ENCODE measurements at places on chromosomes 4 and X.
A peak's percentile ranks its signal among the peaks of the same experiment; 100 is the strongest.

DNA sequence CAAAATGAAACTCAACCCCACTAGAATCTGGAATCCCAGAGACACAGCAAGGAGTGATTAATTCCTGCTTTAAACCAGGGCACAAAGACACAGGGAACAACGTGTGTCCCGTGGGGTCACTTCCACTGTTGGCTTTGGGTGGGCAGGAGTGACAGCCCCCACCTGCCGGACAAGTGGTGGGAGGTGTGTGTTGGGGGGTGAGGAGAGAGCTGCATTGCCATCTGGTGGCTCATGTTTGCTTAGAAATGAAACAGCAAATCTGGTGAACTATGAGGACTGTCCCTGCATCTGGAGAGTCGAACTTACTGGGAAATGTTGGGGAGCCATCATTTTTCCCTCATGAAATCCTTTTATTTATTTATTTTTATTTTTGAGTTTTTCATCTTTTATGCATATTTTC lies 75.9 kb upstream of the AFAP1 start:
- no peak for DNase-seq

- peak; percentile 72 for DNase-seq
These were observed 171.6 kb downstream of the PCDH10 start for GRCh38 chr4:133320576-133321170.

DNA sequence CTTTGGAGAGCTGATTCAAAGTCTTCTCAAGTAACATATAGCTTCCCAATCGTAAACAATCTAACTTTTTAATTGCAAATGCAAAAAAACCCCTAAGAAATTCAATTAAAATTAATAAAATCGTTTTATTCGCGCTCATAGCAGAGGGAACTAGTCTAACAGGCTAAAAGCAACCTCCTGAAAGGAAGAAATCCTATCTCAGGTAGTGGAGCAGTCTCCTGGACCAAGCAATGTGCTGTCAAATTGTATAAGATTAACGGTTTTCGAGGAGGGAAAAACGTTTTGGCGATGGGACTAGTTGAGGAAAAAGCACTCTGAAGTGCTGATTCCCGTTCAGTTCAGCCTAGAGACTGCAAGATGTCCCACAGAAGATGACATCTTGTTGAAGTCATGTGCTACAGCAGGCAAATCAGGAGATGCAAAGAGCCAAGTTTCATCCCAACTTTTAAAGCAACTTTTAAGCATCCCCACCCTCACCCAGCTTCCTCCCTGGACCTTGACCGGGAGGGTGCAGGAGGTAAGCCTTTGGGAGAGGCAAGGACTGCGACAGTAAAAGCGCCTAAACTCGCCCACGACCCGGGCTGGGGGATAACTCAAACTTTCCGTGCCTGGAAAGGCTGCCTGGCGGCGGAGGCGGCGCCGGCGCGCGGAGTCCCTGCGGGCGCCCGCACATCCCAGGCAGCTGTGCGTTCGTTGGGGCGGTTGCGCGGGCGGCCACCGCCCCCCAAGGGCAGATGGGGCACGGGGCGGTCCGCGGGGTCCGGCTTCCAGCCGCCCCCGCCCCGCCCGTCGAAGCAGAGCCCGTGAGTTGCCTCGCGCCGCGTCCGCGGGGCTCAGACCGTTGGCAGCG lies 784 bp downstream of the MAP7D3 start:
- DNase-seq = peak; percentile 42

- no peak for DNase-seq
These were observed 93.3 kb upstream of the ARSJ start for GRCh38 chr4:114072781-114073180.

DNA sequence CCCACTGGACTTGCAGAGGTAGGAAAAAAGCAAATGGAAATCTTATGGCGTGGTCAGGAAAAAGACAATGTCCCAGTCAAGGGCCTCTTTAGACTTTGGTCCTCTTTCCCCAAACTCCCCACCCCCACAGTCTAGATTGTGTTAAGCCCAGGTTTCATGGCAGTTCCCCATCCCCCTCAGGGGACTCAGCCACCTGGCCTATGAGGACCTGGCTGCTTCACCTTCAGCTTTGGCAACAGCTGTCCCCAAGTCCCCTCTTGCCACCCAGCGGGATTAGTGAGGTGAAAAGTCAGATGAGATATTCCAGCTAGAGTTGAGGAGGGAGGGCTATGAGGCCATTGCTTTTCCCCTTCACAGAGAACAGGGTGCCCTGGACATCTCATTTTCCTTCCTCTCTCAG lies 457 bp downstream of the RIPPLY1 start:
- DNase-seq = no peak

GRCh38 chr4:184103527-184104264 lies 114.0 kb downstream of the ENPP6 start:
- DNase-seq = no peak

GRCh38 chrX:57211906-57212305 lies 74.6 kb upstream of the FAAH2 start:
- DNase-seq = peak; percentile 3

DNA sequence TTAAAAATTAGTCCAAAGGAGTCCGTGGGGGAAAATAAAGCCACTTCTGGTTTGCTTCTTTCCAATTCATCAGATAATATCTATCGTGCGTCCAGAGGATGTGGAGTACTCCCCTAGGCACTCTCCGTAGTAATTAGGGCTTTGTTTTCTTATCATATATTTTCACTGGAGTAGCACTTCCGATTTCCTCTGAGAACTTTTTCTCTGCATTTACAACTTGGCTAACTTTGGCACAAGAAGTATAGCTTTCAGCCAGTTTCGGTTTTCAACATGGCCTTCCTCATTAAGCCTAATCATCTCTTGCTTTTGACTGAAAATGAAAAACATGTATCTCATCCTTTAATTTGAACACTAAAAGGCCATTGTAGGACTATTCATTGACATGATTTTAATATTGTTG lies 80.5 kb downstream of the CASP3 start:
- DNase-seq = no peak

All from RKO (cell line).